Endothelial cell of umbilical vein (primary cell): ENCODE measurements at places on chromosomes 4 and X. TPM values are rescaled to one million over a fixed set of nuclear protein-coding genes. Genes with fewer than 3 reads are reported as not detected.
A peak's percentile ranks its signal among the peaks of the same experiment; 100 is the strongest.

DNA sequence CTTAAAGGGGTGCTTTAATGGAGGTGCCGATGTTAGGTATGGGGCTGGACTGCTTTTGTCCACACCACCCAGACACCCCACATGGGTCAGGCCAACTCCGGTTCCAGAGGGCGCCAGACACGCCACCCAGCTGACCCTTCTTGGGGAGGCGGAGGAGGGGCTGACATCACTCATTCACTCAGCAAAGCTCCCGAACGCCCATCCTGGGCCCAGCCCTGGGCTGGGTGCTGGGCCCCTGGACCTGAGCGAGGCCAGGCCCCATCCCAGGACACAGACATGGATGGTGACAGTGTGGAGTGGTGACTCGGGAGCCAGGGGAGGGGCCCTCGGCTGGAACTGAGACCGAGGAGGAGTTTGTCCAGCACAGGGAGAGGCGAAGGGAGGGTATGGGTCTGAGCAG lies 28.1 kb downstream of the MAN2B2 start:
- DNase-seq, result no peak

GRCh38 chrX:63284659-63285058 lies 66.5 kb downstream of the SPIN4 start:
- DNase-seq, result no peak

- no peak for DNase-seq
These were observed at the start of gene SPATA18 for GRCh38 chr4:52051213-52051614. SPATA18 (plus strand) TSS chr4:52051304; CDS start chr4:52051705, 401 bp downstream.

- DNase-seq, result no peak
These were observed 134.9 kb downstream of the SMIM20 start for GRCh38 chr4:26048950-26049349.

GRCh38 chrX:120350450-120351138 lies 11.3 kb upstream of the ATP1B4 start:
- no peak for DNase-seq

- DNase-seq, result no peak
These were observed 15.8 kb downstream of the SMAD1 start for GRCh38 chr4:145497199-145498149.

DNA sequence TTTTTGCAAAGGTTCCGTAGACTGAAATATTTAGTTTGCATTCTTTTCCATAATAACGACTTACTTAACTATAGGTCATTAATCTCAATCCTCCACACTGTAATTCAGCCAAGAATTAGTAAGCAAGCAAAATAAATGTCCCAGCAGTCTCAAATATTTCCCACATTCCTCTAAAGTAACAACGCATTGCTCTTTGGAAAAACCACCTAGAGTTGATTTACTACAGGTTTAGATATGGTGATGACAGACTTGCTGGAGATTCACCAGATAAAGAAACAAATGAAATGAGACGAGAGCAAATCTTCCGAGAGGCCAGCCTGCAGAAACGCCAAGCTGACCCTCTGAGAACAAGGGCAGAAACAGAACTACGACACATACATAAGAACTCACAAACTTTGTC lies 28.9 kb downstream of the TENM3 start:
- DNase-seq, result no peak

DNA sequence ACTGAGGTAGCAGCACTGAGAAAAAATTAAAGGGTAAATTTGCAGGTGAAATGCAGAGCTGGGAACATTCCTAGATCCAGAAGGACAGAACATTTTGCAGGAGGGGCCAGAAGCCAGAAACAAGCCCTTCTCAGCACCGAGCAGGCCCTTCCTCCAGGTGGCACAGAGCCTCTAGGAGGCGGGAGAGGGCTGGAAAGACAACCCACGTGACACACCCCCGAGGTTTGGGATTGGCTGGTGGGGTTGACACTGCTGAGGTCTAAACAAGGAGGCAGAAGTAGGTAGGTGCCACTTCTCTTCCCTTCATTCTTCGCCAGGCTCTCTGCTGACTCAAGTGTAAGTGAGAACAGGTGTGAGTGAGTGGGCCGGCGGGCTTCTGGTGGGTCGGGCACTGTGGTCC lies at the start of gene PAGE4:
Gene PAGE4, plus strand, starts transcription at position 288 of the 400 bp plus-strand sequence. CDS start 1,126 bp downstream, outside the sequence.
- no peak for DNase-seq

GRCh38 chr4:142322996-142323395 lies 523.1 kb downstream of the INPP4B start:
- DNase-seq, result no peak

GRCh38 chrX:28639451-28639850 lies 52.2 kb downstream of the IL1RAPL1 start:
- peak; percentile 9 for DNase-seq

- DNase-seq, result peak; percentile 2
These were observed 643.6 kb downstream of the PDHA2 start for GRCh38 chr4:96483308-96484030.

DNA sequence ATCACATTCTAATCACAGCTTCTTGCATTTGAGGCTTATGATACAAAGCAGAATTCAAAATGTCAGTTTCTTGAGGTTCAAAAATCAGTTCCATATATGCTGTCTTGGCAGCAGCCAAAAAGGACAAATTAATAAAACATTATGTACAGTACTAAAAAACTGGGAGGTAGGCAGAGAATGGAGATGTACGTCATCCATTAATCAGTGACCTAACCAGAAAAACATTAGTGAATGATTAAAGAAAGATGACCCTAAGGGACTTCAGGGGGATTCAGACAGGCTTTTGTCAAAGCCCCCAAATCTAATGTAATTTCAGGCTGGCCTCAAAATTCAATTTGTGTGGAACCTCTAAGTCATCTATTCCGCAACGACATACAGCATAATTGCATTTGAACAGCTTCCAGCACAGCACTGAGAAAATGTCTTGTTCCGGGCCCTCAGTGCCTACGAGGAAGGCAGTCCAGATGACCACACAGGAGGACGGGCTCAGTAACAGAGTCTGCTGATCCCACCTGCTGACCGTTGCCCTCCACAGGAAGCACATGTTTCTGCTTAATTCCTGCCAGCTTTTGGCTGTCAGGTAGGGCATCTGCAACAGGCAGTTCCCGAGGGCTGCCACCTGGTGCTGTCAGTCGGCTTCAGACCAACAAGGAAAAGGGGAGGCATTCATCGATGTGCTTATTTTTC lies 83.8 kb upstream of the HHIP start:
- DNase-seq, result peak; percentile 39

GRCh38 chr4:8251110-8251883 lies 18.3 kb upstream of the HTRA3 start:
- DNase-seq, result no peak

- DNase-seq, result no peak
These were observed 145.6 kb downstream of the AMELX start for GRCh38 chrX:11438767-11439166.

DNA sequence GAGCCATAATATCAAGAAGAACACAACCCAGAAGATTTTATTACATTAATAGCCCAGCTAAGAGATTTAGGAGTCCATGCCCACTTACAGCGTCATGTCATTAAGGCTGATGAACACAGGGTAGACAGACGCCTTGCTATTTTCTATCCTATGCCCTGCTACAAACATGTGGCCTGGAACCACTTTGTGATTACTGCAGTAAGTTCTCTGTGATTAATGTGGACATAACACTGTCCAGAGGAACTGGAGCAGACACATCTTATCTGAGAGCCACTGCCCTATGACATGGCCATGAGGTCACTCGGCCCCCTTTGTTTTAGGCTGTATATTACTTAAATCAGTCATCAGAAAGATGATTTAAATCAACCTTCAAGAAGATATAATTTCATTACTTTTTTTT lies 211.7 kb downstream of the MAML3 start:
- DNase-seq, result no peak

- peak; percentile 13 for DNase-seq
These were observed 1.4 kb downstream of the NDNF start for GRCh38 chr4:121070696-121071639.

DNA sequence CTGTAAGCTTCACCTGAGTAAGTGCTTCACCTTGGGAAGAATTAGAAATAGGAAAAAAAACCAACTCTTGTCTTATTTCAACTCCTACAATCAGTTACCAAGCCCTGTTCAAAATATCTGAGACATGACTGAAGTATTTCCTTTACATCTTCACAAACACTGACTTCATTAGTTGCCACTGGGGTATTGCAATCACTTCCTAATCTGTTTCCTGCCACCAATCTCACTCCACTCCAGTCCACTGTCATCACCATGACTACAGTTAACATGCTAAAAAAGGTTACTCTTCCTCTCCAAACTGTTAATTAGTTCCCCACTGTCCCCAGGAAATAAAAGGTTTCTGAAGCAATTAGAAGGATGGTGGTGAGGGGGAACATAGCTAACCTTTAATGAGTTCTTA lies 3.3 kb upstream of the SUPT20HL1 start:
- peak; percentile 66 for DNase-seq

GRCh38 chr4:142203505-142203904 lies 567.1 kb downstream of the IL15 start:
- DNase-seq, result peak; percentile 46

DNA sequence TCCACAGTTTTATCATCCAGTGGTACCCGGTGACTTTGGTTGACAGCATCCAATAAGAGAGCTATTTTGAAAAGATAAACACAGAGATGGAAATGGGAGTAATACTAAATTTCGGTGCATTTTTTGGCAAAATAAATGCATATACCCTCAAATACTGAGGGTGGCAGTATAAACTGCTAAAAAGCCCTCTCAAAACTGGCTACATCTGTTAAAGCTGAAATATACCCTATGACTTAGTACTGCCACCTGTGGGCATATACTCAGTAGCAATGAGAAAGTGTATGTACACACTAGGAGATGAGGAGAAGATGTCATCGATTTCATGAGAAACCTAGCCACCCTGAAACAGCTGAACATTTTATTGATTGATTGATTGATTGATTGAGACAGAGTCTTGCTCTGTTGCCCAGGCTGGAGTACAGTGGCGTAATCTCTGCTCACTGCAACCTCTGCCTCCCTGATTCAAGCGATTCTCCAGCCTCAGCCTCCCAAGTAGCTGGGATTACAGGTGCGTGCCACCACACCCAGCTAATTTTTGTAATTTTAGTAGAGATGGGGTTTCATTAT lies 12.2 kb upstream of the TMEM128 start:
- peak; percentile 50 for DNase-seq

- no peak for DNase-seq
These were observed 233.6 kb upstream of the RPS6KA3 start for GRCh38 chrX:20500171-20500865.

- DNase-seq, result no peak
These were observed 17.0 kb upstream of the CPE start for GRCh38 chr4:165361810-165362209.

GRCh38 chr4:158785718-158786117 lies 16.9 kb downstream of the FNIP2 start:
- no peak for DNase-seq

GRCh38 chrX:121050781-121051180 lies 3.4 kb downstream of the GLUD2 start:
- no peak for DNase-seq

DNA sequence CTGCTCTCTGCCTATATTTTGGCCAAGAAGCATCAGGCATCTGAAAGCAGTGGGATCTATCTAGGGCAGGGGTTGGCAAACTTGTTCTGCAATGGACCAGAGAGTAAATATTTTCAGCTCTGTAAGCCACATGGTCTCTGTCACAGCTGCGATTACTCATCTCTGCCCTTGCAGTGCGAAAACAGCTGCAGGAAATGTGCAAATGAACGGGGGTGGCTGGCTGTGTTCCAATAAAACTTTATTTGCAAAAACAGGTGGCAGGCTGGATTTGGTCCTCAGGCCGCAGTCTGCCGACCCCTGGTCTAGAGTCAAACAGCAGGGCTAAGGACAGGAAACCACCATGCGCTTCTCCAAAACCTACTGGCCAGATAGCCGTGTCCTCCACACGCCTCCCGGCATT lies 48.6 kb downstream of the ACOX3 start:
- peak; percentile 96 for DNase-seq

GRCh38 chr4:124459196-124459940 lies 253.2 kb downstream of the ANKRD50 start:
- no peak for DNase-seq

- DNase-seq, result no peak
These were observed 148.9 kb downstream of the OPHN1 start for GRCh38 chrX:68284281-68284904.

- DNase-seq, result no peak
These were observed 51.7 kb downstream of the ZNF718 start for GRCh38 chr4:175986-176385.

GRCh38 chr4:114277690-114278089 lies 298.2 kb upstream of the ARSJ start:
- no peak for DNase-seq

GRCh38 chr4:81844717-81845116 lies 373.0 kb upstream of the RASGEF1B start:
- DNase-seq, result peak; percentile 79

DNA sequence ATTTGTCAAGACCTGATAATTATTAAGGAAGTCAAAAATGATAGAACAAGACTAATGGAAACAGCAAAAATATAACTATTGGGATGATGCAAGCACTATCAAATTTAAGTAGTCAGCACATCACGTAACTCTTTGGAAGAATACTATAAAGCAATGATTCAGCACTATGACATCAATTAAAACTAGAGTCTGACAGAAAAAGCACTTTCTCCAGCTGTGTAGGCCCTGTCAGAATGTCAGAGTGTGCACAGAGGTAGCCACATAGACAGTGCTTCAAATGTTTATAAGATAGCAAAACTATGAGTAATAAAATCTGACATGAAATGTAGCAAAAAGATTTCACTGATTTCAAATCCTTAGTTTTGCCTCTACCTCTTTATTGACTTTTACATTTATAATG lies 1226.6 kb upstream of the ADGRL3 start:
- no peak for DNase-seq

GRCh38 chr4:64538219-64538618 lies 129.0 kb upstream of the TECRL start:
- no peak for DNase-seq

DNA sequence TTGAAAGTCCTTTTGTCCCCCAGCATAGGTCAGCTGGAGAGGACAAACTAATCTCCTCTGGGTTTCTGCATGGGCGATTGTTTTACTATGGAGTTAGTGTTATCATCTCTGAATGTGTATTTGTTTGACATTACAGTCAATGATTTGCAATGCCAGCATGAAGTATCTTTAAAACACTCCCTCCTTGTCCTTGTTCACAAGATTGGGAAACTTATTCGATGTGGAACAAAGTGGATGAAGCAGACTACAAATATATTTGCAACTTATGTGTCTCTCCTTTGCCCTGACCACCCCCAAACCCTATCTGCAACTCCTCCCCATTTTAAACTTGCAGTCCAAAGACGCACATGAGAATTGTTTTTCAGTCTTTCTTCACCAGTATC lies 1.5 kb upstream of the PITX2 start:
- DNase-seq, result no peak

The POU4F2 gene
- total RNA-seq, result not detected in 2 replicates

The SLITRK2 gene
- total RNA-seq, result not detected in 2 replicates

The NAA11 gene
- total RNA-seq, result not detected in 2 replicates

The CLIC2 gene
- 0.25 and 0.73 TPM in 2 replicates for total RNA-seq

The RS1 gene
- not detected in 2 replicates for total RNA-seq

The SSX7 gene
- total RNA-seq, result not detected in 2 replicates

The BMX gene
- total RNA-seq, result 86.0 and 105 TPM in 2 replicates

The MYOZ2 gene
- 0.13 and 0.60 TPM in 2 replicates for total RNA-seq

The RBMXL3 gene
- not detected in 2 replicates for total RNA-seq

The ADH1A gene
- not detected in 2 replicates for total RNA-seq

The SPIN2A gene
- 0.75 and 0.76 TPM in 2 replicates for total RNA-seq

The DCAF12L2 gene
- total RNA-seq, result not detected in 2 replicates

The UGT2B17 gene
- total RNA-seq, result not detected in 2 replicates
